ENCODE measurements at places on chromosomes 7 and 10.

DNA sequence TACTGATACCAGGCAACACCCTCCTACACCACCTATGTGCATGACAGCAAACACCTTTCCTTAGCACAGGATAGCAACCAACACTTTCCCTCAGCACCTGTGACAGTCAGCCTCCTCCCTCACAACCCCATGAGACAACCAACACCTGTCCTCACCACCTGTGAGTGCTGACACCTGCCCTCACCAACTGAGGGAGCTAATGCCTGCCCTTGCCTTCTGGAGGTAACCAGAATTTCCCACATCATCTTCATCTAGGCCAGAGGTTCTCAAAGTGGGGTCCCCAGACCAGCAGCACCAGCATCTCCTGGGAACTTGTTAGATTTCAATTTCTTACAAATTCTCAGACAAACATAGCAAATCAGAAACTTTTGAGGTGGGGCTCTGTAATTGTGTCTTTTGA is 112.5 kb downstream of the GRID1 start:
- no peak for DNase-seq

- DNase-seq, result no peak
These were observed 10.2 kb downstream of the PRLHR start for GRCh38 chr10:118585234-118585633.

DNA sequence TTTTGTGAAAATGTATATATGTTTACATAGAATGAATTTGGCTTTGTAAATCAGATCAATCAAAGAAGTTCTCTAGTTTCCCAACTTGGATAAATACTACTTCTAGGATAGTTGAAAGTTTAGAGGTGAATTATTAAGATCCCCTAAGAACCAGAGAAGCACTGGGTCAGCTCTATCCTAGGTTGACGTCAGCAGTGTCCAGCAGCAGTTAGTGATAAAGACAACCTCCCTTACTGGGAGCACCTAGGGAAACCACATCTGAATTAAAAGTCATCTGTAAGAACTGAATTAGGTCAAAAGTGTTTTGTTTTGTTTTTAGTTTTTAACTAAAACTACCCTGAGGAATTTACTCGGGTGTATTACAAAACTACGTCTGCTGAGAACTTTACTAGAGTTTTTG is 178.0 kb downstream of the POLR1F start:
- DNase-seq, result no peak

- DNase-seq, result no peak
These were observed 41.9 kb downstream of the WIPI2 start for GRCh38 chr7:5231811-5232484.

GRCh38 chr10:97542169-97543024 is 30.2 kb upstream of the ANKRD2 start:
- DNase-seq, result peak; percentile 51

- DNase-seq, result no peak
These were observed 230.8 kb upstream of the NRP1 start for GRCh38 chr10:33565231-33565630.

GRCh38 chr10:98587156-98587837 is 140.6 kb upstream of the HPS1 start:
- no peak for DNase-seq

GRCh38 chr7:102890292-102890970 is 22.4 kb upstream of the LRRC17 start:
- no peak for DNase-seq

- no peak for DNase-seq
These were observed 4.5 kb downstream of the CPED1 start for GRCh38 chr7:120992965-120993494.

DNA sequence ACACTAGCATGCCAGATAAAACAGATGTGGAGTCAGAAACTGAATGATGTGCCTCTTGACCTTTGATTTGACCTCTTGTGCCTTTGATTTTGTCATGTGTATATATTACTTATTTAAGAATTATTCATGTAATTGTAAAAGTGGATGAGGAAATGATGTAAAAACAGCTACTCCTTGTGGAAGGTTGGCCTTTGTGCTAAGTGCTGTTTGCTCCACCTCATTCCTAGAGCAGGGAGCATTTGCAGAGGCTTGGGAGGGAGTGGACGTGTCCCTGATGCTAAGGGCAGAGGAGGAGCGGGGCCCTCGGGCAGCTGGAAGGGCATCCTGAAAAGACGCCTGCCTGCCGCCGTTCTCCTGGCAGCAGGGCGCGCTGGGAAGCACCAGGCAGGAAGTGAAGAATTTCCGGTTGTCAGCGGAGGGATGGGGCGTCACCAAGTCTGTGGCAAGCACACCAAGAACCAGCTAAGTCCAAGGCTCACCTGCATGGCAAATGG is 197.6 kb upstream of the ZNF32 start:
- no peak for DNase-seq

DNA sequence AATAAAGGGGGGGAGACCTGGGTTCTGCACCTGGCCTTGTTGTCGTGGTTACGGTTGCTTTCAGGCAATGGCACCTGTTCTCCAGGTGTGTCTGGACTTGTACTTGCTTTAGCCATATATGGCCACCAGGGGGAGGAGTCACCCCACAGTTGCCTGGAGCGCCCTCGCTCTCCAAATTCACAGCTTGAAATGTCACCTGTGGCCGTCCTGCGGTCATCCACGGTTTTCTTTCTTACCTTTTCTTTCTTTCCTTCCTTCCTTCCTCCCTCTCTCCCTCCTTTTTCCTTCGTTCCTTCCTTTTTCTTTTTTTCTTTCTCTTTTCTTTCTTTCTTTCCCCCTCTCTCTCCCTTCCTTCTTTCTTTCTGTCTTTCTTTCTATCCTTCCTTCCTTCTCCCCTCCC is 157.2 kb upstream of the ZNF92 start:
- DNase-seq, result peak; percentile 66

DNA sequence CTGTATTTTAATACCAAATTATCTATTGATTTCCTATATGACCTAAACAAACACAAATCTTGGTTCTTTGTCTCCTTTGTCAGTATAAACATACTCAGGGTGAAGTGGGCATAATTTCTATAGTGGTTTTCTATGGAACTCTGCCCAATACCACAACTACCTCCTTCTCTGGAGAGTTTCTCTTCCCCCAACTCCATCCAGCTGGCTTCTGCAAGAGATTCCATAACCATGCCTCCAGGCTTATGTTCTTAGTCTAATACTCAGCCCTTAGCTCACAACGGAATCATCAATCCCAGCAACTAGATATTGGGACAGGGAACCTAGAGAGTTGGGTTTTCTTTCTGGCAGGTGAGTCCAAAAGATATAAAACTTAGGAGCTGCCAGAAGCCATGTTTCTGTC is 127.3 kb downstream of the TRIL start:
- DNase-seq, result no peak

DNA sequence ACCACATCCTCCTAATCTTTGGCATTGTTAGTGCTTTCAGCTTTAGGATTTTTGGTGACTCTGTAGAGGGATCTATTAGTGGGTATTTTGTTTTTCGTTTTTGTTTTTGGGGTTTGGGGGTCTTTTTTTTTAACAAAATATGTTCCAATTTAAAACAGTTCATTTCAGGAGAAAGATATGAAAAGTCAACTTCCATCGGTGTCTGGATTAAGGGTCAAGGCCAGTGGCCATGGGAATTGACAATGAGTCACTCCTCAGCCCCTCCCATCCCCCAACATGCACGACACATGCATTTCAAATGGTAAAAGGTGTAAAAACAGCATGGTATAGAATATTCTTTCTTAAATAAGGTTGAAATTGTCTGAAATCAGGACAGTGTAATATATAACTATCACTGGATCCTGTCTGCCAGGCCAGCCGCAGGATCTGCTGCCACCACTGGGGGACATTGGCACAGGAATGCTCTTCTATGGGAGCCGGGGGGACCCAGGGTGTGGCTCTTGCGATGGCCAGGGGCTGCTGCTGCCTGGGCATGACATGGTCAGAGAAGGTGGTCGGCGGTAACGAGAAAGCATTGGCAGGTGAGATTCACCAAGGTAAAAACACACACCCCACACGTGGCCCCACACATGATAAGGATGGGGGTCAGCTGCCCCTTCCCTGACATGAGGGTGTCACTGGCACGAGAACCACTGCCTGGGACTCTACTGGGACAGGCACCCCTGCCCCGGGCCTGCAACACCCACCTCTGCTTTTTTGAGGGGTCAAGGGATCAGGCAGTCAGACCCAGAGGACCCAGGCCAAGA is 126.2 kb upstream of the KCTD7 start:
- DNase-seq, result no peak

DNA sequence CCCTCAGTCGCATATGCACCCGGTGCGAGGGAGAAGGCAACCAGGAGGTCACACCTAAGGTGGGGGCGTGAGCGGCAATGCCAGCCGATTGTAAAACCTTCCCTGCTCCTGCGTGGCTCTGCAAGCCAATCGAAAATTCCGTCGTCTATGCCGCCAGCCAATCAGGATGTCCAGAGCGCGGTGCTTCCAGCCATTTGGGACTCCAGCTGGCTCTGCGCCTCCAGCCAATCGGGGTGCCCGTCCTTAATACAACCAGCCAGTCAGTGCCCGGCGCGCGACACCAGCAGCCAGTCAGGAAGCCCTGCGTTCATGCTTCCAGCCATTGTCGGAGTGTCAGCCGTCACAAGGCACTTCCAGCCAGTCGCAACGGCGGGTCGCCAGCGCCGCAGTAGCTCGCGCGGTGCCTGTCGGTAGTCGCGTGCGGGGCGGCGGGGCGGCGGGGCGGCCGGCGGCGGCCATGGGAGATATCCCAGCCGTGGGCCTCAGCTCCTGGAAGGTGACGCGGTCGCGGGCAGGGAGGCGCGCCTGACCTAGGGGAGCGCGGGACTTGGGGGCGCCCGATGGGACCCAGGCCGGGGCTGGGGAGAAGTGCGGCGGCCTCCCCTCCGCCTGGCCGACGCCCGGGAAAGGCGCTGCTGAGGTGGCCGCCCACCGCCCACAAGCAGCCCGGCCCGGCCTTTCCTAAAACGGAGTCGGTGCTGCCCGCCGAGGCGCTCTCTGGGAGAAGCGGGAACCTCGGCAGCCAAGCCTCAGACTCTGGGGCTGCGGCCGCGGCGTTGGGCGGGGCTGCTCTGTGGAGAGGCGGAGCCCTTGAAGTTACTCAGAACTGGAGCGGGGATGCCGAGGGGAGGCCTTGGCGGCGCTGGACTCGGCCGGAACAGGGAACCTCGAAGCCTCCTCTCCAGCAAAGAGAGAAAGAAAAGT is at the start of gene AKR1E2:
Gene AKR1E2 (plus strand): TSS at position 340 of the 924 bp plus-strand sequence. CDS start 118 bp downstream, at position 458.
- peak; percentile 90 for DNase-seq

DNA sequence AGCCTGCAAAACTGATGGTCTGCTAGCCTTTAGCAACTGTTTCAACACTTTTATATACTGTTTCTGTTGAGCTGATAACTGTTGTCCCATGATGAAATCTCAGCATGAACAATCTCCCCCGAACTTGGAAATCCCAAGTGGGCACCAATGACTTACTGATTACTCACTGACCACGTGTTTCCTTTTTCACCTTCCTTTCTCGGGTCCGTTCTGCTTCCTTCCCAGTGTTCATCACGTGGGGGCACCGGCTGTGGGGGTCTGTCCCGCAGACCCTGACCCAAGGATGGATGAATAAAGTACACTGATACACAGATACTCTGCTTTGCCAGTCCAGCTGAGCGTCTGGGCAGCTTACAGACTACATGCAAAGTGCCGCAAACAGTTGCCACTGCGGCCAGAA is 39.0 kb upstream of the RASGEF1A start:
- no peak for DNase-seq

DNA sequence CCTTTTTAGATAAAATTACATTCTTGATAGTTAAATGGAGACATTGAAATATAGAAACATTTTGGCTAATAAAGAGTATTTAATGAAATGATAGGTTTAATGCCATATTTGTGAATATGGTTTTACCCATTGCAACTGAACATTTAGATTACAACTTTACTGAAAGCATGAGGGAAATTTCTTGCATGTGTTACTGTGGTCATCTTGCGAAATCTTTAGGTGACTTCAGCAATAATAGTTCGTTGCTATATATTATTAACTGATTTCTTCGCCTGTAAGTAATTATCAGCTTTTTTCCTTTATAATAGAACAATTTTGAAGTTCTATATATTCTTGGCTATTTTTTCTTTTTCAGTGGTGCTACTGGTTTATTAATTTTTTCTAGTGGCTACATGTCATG is 83.2 kb downstream of the MLLT10 start:
- no peak for DNase-seq

- DNase-seq, result no peak
These were observed 109.4 kb upstream of the PDCD4 start for GRCh38 chr10:110762109-110762848.

- DNase-seq, result no peak
These were observed 47.7 kb downstream of the RBM17 start for GRCh38 chr10:6136215-6137201.

GRCh38 chr7:145986248-145986874 is 130.2 kb upstream of the CNTNAP2 start:
- no peak for DNase-seq

- no peak for DNase-seq
These were observed 614.2 kb upstream of the ADARB2 start for GRCh38 chr10:2351566-2351965.

GRCh38 chr10:49407552-49408137 is 11.8 kb upstream of the DRGX start:
- peak; percentile 81 for DNase-seq

DNA sequence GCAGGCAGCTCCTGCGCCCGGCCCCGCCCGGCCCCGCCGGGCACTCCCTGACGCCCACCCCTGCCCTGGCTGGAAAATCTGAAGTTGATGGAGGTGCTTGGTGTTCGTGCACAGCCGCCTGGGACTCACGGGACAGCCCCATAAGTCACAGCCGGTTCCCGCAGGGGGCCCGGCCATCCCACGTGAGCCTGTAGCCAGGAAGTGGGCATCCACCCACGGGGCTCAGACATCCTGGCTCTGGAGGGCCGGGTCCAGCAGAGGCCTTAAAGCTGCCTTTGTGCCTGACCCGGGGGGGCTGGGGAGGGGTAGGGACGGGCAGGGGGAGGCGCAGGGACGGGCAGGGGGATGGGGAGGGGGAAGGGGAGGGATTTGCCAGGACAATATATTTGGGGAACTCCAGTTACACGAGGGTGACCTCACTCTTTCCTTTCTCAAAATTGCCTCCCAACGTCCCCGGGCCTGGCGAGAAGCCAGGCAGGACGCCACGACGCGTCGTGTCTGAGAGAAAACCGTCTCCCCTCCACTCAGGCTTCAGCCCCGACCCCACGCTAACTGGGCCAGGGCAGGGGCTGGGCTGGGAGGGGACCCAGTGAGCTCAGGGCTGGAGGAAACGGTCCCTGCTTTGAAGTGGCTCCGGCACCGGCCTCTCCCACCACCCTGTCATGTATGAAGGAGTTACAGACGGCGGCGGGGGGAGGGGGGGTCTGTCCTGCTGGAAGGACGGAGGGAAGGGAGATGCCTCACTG is 82.1 kb upstream of the PDGFA start:
- DNase-seq, result no peak

- DNase-seq, result no peak
These were observed 153.3 kb upstream of the TCERG1L start for GRCh38 chr10:131464789-131465188.

- DNase-seq, result no peak
These were observed 491.8 kb upstream of the FOXK1 start for GRCh38 chr7:4190010-4190981.

- peak; percentile 77 for DNase-seq
These were observed 43.2 kb downstream of the SRRM3 start for GRCh38 chr7:76244781-76245391.

All from BE2C (cell line).